ENCODE measurements at places on chromosomes 3 and 15. TPM values are rescaled to one million over a fixed set of nuclear protein-coding genes. Genes with fewer than 3 reads are reported as not detected.

DNA sequence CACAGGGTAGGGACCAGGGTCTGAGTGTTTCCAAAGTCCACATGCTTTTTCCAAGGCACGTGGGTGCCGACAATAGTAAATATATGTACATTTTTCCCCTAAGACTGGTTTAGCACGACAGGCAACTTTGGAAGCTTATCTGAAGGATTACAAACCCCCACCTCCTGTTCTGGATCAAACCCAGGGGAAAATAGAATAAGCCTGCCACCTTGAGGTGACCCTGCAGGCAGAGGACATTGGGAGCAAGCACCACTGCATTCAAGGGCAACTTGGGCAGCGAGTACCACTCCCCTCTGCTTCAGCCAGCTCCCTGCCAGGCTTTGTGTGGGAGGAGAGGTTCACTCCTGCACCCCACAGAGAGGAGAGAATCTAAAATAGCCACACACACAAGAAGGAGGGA is 44.8 kb downstream of the KBTBD12 start:
- H3K4me1 ChIP-seq: no peaks in the 10 kb centered on the region
- no peak overlapping the region for H3K4me3 ChIP-seq
- no peaks in the 10 kb centered on the region for H3K36me3 ChIP-seq
- H3K27ac ChIP-seq: no peak overlapping the region
- DNase-seq: no peak

GRCh38 chr3:37756311-37756710 is 105.4 kb upstream of the CTDSPL start:
- no peak overlapping the region for H3K4me3 ChIP-seq
- H3K36me3 ChIP-seq: peaks cover 1% of the 10 kb centered on the region
- no peak for DNase-seq
- no peaks in the 10 kb centered on the region for H3K4me1 ChIP-seq

DNA sequence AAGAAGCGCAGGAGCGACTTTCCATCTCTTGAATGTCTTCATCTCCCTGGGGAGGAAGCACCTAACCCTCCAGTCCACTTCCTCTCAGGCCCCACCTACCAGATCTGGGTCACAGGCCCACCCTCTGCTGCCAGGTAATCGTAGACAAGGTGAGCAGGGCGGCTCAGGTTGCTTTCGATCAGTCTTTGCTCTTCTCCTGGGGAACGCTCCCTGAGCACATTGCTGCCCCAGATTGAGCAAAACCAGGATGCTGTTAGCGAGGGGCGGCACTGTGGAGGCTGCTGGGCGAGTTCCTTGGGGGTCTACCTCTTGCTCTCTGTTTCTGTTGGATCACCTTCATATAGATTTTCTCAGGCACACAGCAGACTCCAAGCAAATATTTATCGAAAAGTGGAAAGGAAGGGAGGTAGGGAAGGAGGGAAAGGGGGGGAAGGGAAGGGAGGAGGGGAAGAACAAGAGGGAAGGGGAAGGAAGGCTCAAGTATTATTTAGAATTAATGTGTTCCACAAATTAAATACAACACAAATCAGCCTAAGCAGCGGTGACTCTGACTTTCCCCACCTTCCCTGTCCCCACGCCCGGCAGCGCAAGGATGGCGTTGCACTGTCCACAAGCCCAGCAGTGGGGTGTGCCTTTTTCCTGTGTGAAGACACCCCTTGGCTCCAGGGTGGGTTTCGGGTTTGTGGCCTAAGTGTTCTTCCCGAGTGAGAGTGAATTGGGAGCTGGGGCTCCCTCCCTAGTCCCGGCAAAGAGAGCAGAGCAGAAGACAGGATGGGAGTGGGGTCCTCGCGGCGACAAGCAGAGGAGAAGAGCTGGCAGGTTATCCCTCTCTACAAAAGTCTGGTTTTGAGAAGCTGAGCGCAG is 6.1 kb upstream of the PCSK6 start:
- peaks cover 16% of the 10 kb centered on the region for H3K4me1 ChIP-seq
- no peak overlapping the region for H3K4me3 ChIP-seq

GRCh38 chr3:17151598-17152373 is 267.0 kb downstream of the PLCL2 start:
- no peak overlapping the region for H3K27ac ChIP-seq
- DNase-seq: no peak
- H3K4me1 ChIP-seq: no peaks in the 10 kb centered on the region
- H3K36me3 ChIP-seq: peaks cover 28% of the 10 kb centered on the region
- no peak overlapping the region for H3K4me3 ChIP-seq

DNA sequence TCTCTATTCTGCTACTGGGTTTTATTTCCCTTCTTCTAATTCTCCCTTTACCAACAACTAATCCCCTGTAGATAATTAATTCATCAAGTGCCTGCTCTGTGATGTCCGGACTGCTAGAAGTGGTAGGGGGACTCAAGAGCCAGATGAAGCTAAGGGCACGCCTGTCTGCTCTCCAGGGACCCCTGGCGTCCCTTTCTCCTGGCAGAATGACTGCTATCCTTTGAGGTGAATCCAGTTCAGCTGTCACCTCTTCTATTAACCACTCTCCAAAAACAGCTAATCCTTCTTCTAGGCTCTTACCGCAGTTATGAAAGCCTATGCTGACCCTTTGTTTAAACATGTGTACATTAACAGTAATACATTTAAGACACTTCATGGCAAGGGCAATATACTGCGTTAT is 1.4 kb upstream of the CHRNA7 start:
- no peak for DNase-seq
- H3K36me3 ChIP-seq: no peaks in the 10 kb centered on the region
- H3K27me3 ChIP-seq: no peaks in the 10 kb centered on the region
- H3K4me3 ChIP-seq: no peak overlapping the region
- no peak overlapping the region for H3K27ac ChIP-seq
- H3K4me1 ChIP-seq: peaks cover 19% of the 10 kb centered on the region

- no peak overlapping the region for H3K27ac ChIP-seq
- no peaks in the 10 kb centered on the region for H3K27me3 ChIP-seq
- H3K36me3 ChIP-seq: peaks cover 46% of the 10 kb centered on the region
- no peaks in the 10 kb centered on the region for H3K4me1 ChIP-seq
- H3K4me3 ChIP-seq: no peak overlapping the region
- DNase-seq: peak; percentile 50
These were observed 8.3 kb upstream of the JMJD7 start for GRCh38 chr15:41819455-41820050.

- H3K4me1 ChIP-seq: no peaks in the 10 kb centered on the region
- no peaks in the 10 kb centered on the region for H3K36me3 ChIP-seq
- H3K4me3 ChIP-seq: no peak overlapping the region
- peak overlapping the region; percentile 76 for H3K27ac ChIP-seq
- no peaks in the 10 kb centered on the region for H3K27me3 ChIP-seq
- DNase-seq: peak; percentile 76
These were observed 190.8 kb downstream of the ADAMTSL3 start for GRCh38 chr15:83844742-83845141.

The ANKUB1 gene
- total RNA-seq: not detected

The MYL3 gene
- total RNA-seq: 10.8 TPM

The IL5RA gene
- 0.49 TPM for total RNA-seq
